Skeletal muscle cell (primary cell): ENCODE measurements at places on chromosomes 4 and X.

GRCh38 chr4:2866891-2867290, 23.2 kb downstream of the ADD1 start:
- DNase-seq: no peak

DNA sequence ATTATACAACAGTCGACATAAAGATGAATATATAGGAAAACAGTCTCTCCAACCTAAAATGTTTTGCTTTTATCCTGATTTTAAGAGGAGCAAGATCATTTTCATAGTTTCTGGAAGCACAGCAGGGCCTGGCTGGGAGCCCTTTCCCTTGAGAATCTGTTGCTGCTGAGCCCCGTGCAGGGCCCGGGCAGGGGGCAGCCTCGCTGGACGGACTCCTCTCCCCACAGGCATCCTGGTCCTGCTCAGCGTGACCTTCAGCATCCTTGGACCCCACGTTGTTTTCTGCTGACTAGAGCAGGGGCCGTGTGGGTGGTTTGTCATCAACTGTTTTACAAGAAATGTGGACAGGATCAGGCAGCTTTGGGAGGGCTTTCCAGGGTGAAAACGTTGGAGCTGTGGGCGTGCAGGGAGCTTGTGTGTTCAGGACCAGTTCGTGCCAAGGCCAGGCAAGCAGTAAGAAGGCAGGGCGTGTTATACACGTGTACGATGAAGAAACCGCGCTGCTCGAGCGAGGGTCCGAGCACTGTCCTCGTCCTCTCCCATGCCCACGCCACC, 25.0 kb downstream of the CPZ start:
- no peak for DNase-seq

DNA sequence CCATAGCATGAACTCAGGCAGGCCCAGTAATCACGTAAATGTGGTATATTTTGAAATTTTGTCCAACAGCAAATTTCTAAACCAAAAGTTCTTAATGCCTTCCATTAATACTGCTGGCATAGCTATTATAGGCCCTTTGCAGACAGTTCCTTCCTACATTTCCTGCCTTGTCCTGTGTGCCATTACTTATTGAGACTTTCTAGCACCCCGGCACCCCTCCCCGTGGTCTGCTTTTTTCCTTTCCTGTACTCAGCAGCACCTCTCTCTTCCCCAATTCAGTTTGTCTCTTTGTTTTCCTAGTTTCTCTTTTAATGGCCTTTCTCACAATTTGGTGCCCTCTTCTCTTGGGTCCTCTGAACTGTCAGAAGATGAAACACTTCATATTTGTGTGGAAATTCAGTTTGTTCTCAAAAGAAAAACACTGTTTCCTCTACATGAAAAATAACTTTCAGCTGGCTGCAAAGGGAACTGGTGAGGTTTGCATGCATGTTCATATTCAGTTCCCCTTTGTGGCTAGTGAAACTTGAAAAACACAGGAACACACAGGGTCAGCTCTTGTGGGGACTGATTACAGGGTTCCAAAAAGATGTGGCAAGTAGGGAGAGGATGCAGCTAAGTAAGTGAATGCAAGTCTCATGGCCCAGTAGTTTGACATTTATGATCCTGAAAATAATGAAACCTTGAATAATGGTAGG, 17.1 kb downstream of the GPR34 start:
- DNase-seq: no peak

DNA sequence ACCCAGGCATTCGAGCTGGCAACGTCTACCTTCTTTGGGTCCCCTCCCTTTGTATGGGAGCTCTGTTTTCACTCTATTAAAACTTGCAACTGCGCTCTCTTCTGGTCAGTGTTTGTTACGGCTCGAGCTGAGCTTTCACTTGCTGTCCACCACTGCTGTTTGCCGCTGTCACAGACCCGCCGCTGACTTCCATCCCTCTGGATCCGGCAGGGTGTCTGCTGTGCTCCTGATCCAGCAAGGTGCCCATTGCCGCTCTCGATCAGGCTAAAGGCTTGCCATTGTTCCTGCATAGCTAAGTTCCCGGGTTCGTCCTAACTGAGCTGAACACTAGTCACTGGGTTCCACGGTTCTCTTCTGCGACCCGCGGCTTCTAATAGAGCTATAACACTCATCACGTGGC, 183.5 kb upstream of the GALNTL6 start:
- DNase-seq: no peak

DNA sequence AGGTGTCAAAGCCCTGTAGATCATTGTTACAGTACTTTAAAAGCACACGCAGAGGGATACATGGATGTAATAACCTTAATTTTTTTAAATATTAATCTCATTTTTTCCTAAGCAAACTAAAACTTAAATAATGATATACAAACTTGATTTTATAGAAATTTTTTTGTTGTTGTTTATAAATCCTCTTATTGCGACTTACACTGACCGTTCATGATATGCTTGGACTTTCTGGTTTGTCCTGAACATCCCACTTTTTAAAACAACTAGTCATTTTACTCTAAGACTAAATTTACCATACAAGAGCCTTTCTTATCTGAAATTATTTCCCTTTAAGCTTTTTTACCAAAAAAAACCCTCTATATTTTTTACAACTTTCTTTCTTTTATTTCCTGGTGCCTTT, 2106.0 kb downstream of the PCDH7 start:
- DNase-seq: no peak

DNA sequence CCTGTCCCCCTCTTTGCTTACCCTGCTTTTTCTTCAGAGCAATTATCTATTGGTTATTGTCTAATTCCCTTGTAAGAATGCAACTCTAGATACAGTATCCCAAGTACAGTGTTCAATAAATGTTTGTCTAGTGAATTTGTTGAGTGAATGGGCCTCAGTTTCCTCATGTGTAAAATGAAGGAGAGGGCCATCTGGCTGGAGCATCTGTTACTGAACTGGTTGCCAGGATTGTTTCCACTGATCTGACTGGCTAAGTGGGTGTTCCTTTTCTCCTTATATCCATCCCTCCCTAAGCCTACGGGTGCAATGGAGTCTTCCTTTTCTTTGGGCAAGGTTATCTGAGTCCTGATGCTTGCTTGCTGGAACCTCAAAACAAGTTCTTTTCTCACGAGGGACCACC, 185.2 kb upstream of the RPS6KA3 start:
- DNase-seq: no peak

- DNase-seq: no peak
Measured at GRCh38 chr4:48015216-48015615, 1.3 kb downstream of the CNGA1 start.

GRCh38 chr4:78174891-78175290, 117.8 kb downstream of the FRAS1 start:
- DNase-seq: no peak

DNA sequence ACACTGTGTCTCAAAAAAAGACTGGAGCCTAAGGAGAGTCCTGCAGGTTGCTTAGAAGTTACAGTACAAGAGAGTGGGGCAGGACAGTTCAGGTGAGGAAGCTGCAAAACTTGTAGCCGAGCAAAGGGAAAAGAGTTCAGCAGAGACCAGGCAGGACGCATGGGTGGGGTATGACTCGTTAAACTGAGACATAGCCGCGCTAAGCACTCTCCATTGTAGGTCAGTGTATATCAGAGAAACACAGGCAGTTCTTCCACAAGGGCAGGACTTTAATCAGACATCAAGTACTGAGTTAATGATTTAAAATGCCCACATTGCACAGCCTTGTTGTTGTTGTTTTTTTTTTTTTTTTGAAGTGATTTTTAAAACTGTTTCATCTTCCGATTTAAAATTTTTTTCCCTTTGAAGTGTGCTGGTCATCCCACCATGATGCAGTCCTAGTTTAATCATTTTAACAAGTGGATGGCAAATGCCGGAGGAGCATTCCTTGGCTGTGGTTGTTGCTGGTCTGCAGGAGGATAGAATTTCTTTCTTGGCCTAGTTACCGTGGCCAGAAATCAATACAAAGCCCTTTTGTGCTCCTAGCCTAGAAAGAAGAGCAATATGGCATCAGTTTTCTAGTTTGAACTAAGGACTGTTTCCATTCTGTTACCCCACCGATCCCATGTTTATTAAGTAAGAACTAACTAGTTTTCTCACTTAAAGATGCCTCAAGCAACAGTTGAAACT, 10.3 kb downstream of the LAP3 start:
- DNase-seq: no peak

DNA sequence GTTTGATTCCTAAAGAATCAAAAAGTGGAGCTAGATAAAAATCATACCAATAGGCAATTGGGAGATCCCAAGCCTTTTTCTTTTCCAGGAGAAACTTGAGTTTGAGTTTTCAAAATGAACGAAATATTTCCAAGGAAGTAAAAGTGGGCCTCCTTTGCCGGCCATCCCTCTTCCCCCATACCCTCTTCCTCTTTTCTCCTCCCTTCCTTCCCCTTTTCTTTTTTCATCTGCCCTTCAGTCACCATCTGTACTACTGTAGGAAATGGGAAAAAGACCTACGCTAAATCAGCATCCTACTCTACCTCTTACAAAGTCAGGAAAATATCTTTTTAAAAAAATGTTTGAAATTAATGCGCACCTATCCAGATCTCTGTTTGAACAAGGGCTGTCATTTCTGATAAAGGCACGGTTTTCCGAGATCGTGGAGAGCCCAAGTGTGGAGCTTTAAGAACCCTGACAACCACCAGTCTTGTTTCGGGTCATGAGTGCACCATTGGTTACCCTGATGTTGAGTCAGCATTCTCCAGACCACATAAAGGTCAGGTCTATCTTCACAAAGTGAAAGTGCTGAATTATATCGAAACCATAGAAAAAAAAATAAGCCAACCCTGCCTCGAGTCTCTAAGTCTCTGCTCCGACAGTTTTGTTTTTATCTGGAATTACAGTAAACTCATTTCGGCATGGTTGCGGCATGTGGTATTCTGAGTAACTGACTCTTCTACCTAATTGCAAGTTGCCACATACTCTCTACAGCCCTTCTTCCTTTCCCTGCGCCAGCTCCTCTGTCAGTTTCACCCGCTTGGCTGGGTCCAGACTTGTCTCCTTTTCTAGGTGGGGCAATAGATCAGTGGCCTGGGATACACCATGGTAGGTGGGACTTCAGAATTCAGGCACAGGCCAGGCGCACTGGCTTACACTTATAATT, 140.2 kb upstream of the KLF3 start:
- no peak for DNase-seq

DNA sequence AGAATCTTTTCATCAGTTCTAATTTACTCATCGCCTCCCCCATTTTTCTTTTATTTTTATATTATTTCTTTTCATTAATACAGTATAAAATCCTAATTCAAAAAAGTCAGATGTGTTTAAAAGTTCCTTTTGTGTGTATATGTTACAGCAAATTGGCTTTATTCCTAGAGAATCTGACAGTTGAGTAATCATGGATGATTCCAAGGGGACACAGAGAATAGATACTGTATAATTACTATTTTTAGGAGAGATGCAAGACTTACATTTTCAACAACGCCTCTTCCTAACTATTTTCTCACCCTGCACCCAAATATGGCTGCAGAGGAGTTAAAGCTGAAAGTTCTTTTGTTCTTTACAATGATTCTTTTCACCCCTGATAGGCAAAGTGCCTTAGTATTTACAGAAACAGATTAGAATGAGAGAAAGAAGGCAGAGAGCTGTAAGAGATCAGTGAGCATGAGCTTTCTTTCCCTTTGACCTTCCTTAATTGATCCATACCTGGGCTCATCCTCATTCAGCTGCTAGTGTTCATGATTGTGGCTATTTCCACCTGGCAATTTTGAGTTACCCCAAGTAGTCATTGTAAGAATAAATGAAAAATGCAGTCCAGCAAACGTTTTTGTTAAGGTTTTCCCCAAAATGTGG, 210.8 kb downstream of the SLC4A4 start:
- DNase-seq: no peak
